ENCODE measurements at places on chromosomes 5 and 9. TPM values are rescaled to one million over a fixed set of nuclear protein-coding genes. Genes with fewer than 3 reads are reported as not detected.

Gene CCDC192
- not detected for total RNA-seq

Gene C1QTNF3
- total RNA-seq: 0.92 TPM

Gene NSMF
- total RNA-seq: 63.3 TPM

Gene SEMA6A
- total RNA-seq: not detected

Gene LVRN
- not detected for total RNA-seq

Gene GLRA1
- not detected for total RNA-seq

Gene IL31RA
- not detected for total RNA-seq
